Activated CD8-positive, alpha-beta T cell treated with anti-CD3 and anti-CD28 coated beads for 36 hours (primary cell): ENCODE measurements at places on chromosomes 16 and 17.
A peak's percentile ranks its signal among the peaks of the same experiment; 100 is the strongest.

DNA sequence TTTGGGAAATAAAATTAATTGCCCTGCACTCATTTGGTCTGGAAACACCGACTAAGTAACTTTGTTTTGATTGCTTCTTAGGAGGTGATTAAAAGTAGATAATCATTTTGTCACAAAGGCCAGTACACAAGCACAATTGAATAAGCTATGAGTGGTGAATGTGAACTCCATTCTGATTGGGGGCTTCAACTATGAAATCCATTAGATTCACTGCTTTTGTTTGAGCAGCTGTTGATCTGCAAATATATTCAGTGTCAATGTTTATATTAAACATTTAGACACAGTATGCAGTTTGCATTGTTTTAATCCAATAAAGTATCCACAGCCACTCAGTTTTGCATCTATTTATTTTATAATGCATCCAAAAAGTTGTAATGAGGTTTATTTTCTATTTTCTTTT lies 817.5 kb downstream of the CDH11 start:
- no peak for DNase-seq

DNA sequence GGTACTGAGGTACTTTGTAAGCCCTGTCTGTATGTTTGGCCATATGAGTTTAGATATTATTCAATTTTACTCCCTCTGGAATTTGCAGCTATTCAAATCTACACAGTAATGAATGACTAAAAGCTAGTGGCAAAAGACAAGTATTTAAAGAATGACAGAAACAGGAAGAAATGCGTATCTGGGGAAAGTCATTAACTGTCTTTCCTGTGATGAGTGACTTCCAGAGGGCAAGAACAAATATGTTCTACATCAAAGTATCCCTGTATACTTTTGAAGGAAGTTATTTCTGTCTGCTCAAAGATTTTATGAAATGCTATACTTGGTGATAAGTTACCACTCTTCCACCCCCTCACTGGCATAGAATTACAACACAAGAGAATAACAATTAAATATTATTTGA lies 489.3 kb upstream of the SOX9 start:
- DNase-seq, result no peak

GRCh38 chr16:30090610-30091331 lies 953 bp downstream of the TBX6 start:
- no peak for DNase-seq

DNA sequence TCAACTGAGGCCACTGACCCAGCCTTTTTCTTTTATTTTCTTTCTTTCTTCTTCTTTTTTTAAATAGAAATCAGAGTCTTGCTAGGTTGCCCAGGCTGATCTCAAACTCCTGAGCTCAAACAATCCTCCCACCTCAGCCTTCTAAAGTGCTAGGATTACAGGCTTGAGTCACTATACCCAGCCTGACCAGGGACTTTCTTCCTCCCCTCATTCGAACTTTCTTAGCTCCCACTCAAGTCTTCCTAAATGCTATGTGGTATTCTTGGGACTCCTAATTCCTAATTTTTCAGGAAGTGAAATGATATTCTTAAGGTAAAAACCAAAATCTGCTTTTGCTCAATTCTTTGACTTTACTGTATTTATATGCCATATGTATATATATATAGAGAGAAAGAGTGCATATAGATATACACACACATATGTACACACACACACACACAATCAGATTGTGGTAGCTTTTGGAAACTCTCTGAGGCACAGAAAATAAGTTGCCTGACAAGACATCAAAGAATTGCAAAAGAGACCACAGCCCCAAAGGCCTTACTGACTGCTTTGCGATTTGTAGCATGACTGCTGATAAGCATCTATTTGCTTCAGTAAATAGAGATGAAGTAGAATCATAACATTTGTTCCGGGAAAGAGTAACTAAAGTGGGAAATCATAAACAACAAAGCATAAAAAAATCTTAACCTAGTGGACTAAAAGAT lies 9.5 kb upstream of the AMZ2 start:
- DNase-seq, result peak; percentile 49

- no peak for DNase-seq
Measured at GRCh38 chr16:88988980-88989811, 12.2 kb upstream of the CBFA2T3 start.

GRCh38 chr16:49936791-49937190 lies 80.9 kb upstream of the ZNF423 start:
- no peak for DNase-seq

DNA sequence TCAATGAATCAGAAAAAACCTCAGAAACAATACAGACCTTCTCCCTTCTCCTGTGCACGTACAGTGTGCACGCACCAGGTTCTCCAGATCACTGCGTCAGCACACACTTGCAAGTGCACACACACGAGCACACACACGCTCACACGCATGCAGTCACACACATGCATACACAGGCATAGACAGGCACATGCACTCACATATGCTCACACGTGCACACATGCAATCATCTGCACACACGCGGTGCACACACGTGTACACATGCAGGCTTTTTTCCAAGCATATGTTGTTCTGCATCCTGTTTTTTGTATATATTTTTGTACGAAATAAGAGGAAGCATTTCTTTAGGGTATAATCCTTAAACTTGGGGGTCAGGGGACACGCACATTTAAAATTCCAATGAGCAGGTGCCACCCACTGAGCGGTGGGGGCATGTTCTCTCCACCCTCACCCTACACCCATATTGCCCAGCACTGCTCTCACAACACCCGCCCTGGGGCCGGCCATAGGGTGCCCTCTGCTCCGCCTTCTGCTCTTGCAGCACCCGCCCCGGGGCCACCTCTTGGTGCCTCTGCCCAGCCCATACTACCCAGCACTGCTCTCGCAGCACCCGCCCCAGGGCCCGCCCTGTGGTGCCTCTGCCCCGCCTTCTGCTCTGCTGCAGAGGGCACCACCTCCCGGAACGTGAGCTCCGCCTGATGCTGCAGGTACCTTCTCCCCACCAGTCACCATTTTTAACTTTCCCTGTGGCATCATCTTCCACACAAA lies 20.9 kb downstream of the KLHDC4 start:
- no peak for DNase-seq

- peak; percentile 99 for DNase-seq
Measured at GRCh38 chr16:28309811-28310311, 17.5 kb downstream of the SBK1 start.

GRCh38 chr17:41510251-41511065 lies 5.0 kb upstream of the KRT13 start:
- DNase-seq, result no peak
